ENCODE measurements at places on chromosomes 3 and 15.
A peak's percentile ranks its signal among the peaks of the same experiment; 100 is the strongest.

DNA sequence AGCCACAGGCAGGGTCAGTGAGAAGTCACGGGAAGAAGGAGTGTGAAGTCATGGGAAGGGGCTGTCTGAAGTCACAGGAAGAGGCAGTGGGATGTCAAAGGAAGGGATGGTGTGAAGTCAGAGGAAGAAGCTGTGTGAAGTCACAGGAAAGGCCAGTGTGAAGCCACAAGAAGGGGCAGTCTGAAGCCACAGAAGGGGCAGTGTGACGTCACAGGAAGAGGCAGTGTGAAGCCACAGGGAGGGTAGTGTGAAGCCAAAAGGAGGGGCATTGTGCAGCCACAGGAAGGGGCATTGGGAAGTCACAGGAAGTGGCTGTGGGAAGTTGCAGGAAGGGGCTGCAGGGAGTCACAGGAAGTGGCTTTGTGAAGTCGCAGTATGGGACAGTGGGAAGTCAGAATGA, 35.1 kb downstream of the GASK1A start:
- DNase-seq = no peak

DNA sequence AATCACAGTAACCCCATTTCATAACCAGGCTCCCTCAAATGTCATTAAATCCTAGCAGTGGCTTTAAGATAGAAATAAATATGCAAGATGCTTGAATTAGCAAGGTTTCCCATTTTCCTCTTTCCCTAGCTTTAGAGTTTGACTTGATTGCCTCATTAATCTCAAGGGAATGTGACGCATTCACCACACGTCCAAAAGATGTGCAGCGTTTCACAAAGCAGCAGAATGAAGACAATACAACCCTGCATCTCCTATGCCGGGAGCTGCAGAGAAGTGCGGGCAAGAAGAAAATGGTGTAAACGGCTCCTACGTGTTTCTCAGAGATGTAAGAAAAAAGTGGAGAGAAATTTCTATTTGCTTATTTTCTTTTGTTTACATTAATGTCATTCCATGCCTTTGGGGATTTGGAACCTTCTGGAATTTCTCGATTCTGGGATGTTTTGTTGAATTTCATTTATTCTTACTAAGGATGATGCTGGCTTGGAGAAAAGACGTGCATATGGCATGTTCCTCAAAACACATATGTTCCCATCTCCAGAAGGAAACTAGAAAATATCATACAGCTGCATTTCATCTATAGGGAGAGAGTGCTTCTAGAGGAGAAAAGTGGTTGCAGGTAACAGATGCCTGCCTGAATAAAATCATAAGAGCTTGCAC, 27.8 kb upstream of the FRMD4B start:
- no peak for DNase-seq

DNA sequence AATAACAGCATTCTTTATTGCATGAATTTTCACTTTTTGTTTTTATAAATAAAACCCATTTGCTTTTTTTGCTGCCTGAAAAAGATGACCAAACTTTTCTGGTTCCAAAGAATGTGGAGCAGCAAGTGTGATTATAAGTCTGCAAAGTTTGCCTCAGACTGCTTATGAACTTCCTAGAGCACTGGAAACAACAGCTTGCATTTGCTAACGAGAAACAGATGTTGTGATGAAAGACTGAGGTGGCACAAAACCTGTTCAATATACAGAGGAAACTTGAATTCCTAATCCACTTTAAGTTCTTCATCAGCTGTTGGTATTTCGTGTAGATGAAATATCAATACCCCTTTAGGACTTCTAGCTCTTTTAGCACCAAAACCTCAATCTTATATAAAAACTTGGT, 9.3 kb downstream of the ZPLD1 start:
- no peak for DNase-seq

- no peak for DNase-seq
These were observed 28.1 kb upstream of the LRRN1 start for GRCh38 chr3:3771094-3771493.

DNA sequence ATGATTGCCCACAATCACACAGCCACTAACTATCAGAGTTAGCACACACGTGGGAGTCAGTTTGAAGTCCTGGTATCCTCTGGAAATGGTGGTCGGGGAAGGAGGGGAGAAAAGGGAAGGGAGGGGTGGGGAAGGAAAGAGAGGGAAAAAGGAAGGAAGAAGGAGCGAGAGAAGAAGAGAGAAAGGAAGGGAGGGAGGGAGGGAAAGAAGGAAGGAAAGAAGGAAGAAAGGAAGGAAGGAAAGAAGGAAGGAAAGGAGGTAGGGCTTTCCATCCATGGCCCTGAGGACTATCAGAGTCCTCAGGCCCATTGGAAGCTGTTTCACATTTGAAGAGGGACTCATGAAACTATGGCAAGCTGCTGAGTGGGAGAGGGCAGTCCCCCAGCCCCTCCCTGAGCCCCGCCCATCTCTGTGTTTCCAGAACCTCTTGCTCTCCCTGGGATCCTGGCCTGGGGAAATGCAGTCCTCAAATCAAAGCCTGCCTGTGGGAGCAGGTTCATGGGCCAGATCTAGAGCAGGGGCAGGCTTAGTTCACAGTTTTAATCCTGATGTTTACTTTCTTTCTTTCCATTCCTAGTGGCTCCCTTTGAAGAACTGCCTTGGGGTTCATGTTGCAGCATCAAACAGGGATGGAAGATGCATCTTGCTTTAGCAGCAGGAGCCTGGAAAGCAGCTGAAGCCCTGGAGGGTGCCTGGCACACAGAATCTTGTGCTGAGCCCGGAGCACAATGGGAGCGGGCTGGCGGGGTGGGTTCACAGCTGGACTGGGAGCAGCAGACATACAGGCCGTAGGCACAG, 66.1 kb upstream of the GLCE start:
- DNase-seq = no peak

DNA sequence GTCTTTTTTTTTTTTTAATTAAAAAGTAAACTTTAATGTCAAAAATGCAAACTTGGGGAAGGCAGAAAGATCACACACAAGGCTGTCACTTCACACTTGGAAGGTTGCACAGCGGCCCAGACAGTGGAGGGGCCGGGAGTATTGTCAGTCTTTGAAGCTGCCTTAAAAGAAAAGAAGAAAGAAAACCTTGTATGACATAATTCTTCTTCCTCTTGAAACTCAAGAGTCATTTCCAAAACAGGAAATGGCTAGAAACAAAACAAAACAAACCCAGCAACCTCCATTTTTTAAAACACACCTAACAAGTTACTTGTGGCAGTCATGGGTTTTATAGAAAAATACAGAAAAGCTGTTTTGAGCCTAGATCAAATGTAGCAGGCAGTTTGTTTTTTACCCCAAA, 68.1 kb upstream of the MAGI1 start:
- DNase-seq = no peak

DNA sequence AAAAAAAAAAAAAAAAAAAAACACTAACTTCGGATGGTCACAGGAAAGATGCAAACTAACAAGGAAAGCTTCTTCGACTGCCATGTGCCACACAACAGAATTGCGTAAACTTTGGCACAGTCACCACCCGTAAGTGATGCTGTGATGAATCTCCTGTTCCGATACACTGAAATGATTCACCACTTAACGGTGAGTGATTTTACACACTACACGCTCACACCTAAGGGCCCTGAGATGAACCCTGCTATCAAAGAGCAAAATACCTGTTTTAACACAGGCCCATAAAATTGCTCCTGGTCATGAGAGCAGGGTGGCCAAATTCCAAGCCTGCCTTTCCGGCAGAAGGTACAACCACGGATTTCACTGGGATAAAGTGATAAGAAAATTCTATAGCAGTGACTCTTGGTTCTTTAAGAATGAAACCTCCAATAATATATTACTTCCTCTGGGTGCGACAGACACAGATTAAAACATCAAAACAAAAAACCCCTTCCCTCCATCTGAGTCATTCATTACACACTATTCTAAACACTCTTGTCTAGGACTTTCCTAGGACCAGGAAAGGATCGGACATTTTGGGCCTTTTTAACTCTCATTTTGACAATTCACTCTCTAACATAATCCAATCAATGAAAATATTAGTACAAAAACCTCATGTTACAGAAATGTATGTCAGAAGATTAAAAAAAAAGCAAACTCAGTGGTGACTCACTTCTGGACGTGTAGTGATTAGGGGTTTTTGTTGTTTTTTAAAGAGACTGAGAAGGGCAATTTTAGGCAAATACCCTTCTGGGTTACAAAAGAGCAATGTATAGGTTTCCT, 28.3 kb downstream of the LRIG1 start:
- peak; percentile 77 for DNase-seq

DNA sequence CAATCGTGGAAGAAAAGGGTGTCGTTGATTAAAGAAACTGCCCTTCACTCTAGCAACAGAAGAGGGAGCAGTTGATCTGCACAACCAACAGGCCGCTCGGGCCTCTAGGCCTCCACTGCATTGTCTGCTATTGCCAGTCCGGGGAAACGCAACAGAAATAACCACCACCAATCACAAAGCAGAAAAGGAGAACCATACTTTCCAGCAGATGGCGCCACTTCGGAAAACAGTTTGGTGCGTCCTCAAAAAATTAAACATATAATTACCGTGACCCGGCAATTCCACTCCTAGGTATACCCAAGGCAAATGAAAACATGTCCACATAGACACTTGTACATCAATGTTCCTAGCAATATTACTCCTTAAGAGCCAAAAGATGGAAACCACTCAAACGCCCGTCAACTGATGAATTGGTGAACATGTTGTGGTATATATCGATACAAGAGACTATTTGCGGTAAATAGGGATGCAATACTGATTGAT, 154.1 kb downstream of the TJP1 start:
- DNase-seq = peak; percentile 43

DNA sequence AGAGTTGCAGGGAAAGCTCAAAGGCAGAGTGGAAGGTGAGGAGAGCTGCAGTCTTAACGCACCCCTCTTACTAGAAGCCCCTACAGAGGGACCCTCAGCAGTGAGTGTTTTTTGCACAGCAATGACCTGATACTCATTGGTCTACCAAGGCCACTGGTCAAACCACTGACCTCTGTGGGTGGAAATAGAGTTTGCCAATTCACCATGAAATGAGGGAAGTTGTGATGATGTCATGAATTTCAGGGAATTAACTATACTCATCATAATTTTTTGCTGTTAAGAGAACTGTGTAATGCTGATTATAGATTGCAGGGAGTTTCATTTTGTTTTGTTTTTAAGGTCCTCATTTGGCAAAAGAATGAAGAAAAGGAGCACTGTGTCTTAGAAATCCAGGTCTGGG, 101.7 kb upstream of the SMAD3 start:
- no peak for DNase-seq
